ENCODE measurements at places on chromosomes 5 and 9. TPM values are rescaled to one million over a fixed set of nuclear protein-coding genes. Genes with fewer than 3 reads are reported as not detected.

Gene CYSTM1
- total RNA-seq: 35.7 TPM

Gene SPAAR
- total RNA-seq: 2.5 TPM

Gene EFNA5
- 4.6 TPM for total RNA-seq

Gene SLC36A2
- not detected for total RNA-seq

Gene HSPA9
- total RNA-seq: 200 TPM

Gene GMCL2
- not detected for total RNA-seq
